ENCODE measurements at places on chromosomes 12 and 14. TPM values are rescaled to one million over a fixed set of nuclear protein-coding genes. Genes with fewer than 3 reads are reported as not detected.

PCNX1 gene
- 10.7 TPM for polyA plus RNA-seq

CLEC1B gene
- 2.1 TPM for polyA plus RNA-seq

ASCL1 gene
- polyA plus RNA-seq = not detected

DAO gene
- not detected for polyA plus RNA-seq

RHOJ gene
- not detected for polyA plus RNA-seq
